ENCODE measurements at places on chromosomes 3 and 15.
A peak's percentile ranks its signal among the peaks of the same experiment; 100 is the strongest.

GRCh38 chr3:73143821-73144237 is 82.4 kb downstream of the EBLN2 start:
- peak; percentile 50 for DNase-seq

GRCh38 chr3:52535411-52536111 is 844 bp upstream of the UQCC5 start:
- DNase-seq: no peak

DNA sequence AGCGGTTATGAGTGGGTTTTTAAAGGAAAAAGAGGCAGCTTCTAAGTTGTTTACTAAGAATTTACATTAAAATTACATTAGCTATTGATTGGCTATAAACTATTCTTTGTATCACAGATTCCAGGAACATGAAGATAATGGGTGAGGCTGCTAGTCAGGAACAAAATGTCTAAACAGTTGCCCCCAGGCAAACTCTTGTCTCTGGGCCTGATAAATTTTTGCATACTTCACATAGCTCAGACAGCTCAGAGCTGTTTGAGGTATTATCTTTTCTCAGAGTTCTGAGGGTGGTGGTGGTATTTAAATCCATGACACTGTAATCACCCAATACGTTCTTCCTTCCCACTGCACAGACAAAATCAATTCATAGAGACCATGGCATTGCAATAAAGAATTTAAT is 2.1 kb upstream of the HACD2 start:
- DNase-seq: peak; percentile 10

DNA sequence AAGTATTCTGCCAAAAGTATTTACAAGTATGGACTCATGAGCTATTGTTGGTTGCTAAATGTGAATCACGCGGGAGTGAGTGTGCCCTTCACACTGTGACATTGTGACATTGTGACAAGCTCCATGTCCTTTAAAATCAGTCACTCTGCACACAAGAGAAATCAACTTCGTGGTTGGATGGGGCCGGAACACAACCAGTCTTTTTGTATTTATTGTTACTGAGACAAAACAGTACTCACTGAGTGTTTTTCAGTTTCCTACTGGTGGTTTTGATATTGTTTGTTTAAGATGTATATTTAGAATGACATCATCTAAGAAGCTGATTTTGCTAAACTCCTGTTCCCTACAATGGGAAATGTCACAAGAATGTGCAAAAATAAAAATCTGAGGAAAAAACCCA is 30.3 kb downstream of the SYNM start:
- DNase-seq: no peak

DNA sequence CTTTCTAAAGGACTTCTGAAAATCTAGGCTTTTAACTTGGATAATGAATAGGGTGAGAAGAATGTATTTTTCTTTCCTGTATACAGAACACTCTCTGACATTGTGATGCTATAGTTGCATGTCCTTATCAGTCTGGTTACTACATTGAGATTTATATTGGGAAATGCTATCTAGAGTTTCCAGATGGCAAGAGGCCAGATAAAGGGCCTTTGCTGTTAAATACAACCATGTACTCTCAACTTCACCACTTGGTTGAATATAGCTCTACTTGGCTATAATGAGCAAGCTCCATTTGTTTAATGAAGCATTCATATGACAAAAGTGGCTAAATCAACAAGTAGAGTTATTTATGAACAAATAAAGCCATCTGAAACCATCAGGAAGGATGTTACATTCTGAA is 91.0 kb downstream of the IGSF11 start:
- no peak for DNase-seq

DNA sequence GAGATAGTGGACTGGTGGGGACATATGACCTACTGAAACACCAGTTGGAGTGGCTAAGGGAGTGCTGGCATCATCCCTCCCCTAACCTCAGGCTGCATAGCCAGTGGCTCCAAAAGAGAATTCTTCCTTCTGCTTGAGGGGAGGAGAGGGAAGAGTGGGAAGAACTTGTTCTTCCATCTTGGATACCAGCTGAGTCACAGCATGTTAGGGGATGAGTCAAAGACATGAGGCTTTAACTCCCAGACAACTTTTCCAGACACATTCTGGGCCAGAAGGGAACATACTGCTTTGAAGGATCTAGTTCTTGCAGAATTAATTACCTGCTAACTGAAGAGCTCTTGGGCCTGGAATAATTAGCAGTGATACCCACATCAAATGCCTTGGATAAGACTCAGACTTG is 36.8 kb upstream of the PEX5L start:
- no peak for DNase-seq

DNA sequence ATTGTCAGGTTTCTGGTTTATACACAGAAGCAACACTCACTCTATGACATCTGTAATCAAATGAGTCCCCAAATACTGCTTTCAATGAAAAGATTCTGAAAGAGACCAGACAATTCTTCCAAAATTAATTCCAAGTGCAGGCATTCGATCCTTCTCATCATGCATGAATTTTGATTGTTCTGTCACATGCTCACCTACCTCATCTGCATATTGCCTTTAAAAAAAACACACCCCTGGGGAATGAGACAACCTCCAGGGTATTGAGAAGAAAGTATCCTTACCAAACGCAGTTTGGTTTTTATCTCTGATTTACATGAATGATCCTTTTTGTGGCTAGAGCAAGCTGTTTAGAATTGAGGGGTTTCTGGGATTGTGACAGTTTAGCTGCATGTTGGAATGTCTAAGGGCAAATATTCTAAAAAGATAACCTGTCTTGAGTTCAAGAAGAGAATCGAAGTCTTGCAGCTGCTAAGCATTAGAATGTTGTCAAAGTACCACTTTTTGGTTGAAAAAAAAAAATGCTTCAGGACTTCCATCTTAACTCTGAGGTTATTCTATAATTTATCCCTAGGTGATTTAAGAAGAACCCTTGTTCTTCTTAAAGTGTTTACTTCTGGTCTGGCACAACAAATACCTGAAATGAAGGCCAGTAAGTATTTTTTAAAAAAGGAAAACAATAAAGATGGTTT is 653.1 kb downstream of the RBMS3 start:
- DNase-seq: no peak

GRCh38 chr3:139236336-139236735 is 107.5 kb upstream of the MRPS22 start:
- no peak for DNase-seq

GRCh38 chr15:31195871-31196270 is 94.3 kb upstream of the TRPM1 start:
- no peak for DNase-seq

GRCh38 chr3:147925272-147925671 is 516.1 kb downstream of the ZIC1 start:
- DNase-seq: no peak

GRCh38 chr3:193701953-193702635 is 109.1 kb downstream of the OPA1 start:
- peak; percentile 22 for DNase-seq

DNA sequence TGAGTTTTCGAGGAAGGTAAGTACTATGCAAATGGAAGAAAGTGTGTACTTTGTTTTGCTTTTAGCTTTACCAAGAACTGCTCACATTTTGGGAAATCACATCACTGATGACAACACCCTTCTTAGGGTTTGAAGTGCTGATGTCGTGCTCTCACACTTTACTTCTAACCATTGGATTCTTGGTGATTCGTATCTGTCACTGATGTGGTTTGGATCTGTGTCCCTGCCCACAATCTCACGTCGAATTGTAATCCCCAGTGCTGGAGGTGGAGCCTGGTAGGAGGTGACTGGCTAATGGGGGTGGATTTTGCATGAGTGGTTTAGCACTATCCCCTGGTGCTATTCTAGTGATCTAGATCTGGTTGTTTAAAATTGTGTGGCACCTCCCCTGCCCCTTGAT is 75.4 kb upstream of the RGMA start:
- DNase-seq: no peak

GRCh38 chr15:68378595-68378994 is 53.4 kb downstream of the ITGA11 start:
- DNase-seq: no peak

DNA sequence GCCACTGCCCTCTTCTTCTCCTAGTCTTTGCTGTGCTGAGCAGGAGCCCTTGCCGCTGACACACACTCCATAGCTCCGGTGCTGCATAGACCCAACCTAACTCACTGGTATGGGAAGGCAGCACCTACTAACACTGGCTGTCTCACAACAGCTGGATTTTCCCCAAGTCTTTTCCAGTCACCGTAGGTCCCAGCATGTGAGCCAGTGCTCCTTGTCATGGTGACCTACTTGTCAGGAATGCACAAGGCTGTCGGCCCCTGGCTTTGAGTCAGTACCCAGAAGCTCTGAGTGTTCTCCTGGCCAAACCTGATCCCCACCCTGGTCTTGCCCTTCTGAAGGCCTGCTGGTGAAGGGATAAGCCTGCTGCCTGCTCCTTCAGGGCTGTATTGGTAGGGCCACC is 25.7 kb downstream of the AMOTL2 start:
- DNase-seq: peak; percentile 77

- DNase-seq: no peak
These were observed 64.4 kb upstream of the CRTC3 start for GRCh38 chr15:90465140-90465929.

DNA sequence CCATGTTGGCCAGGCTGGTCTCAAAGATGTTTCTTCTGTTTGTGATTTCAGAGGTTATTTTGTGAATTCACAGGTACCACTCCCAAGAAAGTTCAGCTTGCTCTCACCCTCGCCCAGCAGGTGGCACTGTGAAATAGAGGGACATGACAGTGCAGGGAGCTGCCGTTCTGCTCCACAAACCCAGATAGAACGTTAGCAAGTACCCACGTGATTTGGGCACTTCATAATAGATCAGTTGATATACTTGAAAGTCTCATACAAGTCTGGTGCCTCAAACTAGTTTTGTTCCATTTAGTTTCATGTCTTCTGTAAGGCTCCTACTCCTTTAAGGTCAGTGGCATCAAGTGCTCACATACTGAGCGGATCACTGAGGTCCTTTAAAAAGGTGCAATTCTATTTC is 45.5 kb downstream of the FILIP1L start:
- DNase-seq: peak; percentile 76

DNA sequence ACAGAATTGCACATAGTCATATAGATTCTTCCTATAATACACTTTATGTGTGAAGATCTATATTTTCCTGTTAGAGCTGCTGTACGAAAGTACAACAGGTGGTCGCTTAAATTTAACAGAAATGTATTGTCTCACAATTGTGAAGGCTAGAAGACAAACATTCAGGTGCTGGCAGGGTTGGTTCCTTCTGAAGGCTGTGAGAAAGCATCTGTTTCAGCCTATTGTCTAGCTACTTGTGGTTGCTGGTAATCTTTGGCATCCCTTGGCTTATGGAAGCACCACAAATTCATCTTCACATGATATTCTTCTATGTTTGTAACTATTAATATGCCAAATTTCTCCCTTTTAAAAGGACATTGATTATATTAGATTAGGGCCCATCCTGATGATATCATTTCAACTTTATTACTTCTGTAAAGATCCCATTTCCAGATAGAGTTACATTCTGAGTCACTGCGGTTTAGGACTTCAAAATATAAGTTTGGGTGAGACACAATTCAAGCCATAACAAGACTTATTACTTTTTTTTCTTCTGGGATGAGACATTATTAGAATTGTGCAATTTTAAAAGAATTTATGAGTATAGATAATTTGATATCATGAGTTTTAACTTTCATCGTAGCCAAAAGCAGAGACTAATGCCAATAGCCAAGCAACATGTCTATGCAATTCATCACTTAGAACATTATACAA is 248.1 kb upstream of the BCHE start:
- DNase-seq: no peak

DNA sequence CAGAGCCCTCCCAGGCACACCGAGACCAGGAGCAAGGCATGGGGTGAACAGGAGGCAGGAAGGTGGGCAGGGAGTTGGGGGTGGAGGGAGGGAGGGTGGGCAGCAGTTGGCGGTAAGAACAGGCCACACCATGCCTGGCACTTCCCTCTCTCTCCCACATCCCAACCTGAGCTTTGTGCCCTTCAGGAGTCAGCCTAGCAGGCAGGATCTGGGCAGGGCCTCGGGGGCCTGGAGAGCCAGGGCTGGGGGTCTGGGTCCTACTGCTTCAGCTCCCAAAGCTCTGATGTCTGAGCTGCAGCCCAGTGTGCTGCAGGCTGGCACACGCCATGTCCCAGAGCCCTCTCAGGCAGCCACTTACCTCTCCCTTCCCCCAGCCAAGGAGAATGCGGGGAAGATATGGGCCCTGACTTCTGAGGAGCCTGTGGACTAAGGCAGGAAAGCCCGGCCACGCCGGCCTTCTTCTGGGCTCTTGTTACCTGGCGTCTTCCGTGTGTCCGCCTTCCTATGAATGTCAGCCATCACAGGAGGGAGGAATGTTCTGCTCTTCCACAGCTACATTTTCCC is 2.9 kb upstream of the MYL3 start:
- no peak for DNase-seq

DNA sequence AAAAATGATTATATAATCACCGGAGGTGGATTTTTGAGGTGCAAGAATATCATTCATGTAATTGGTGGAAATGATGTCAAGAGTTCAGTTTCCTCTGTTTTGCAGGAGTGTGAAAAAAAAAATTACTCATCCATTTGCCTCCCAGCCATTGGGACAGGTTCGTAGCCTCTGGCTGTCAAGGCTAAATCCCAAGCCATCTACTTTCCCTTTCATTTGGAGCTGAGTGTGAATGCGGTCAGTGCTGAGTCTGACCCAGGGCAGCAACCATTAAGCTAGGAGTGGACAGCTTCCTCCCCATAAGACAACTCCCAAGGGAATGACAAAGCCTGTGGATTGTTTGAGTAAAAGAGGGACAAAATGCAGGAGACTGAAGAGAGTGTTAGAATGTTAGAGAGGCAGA is 33.6 kb downstream of the PARP14 start:
- no peak for DNase-seq

- no peak for DNase-seq
These were observed 82.4 kb downstream of the PLSCR2 start for GRCh38 chr3:146386936-146387335.

- peak; percentile 31 for DNase-seq
These were observed 756 bp upstream of the CAMK2N2 start for GRCh38 chr3:184261854-184262763.

- no peak for DNase-seq
These were observed 215.0 kb downstream of the DPH6 start for GRCh38 chr15:35330916-35331315.

DNA sequence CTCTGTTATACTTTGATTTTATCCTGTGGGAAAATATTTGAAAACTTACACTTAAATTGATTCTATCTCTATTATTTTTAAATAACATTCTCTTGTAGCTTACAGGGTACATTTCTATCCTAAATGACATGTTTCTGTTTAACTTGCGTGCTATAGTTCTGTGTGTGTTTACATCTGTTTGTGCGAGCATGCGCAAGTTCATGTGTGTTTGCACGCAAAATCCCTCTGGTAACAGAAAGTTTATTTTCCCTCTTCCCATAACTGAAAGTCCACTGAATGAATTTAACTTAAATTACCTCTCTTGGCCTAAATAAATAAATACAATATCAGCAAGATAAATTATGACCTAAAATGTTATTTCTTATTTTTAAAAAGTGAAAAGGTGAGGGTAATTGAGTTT is 117.3 kb upstream of the NEO1 start:
- no peak for DNase-seq

- DNase-seq: peak; percentile 89
These were observed 78.7 kb downstream of the ZNF385D start for GRCh38 chr3:21672303-21672702.

- DNase-seq: peak; percentile 33
These were observed 41.0 kb downstream of the GOLGA6A start for GRCh38 chr15:74041311-74041756.
